Activated T-helper 2 cell treated with anti-CD3 and anti-CD28 coated beads, Interferon-gamma antibody, Interleukin-2, Interleukin-4, amounts not matched to agents 10 μg/mL and 5 μg/mL and 100 μg/mL, durations not matched to agents 14 hours and 24 hours and 36 hours (primary cell): ENCODE measurements at places on chromosomes 11 and 22. TPM values are rescaled to one million over a fixed set of nuclear protein-coding genes. Genes with fewer than 3 reads are reported as not detected.

- no peak for DNase-seq
Measured at GRCh38 chr11:74680703-74681531, 50.3 kb downstream of the CHRDL2 start.

- no peak for DNase-seq
Measured at GRCh38 chr11:130118165-130118564, 41.4 kb upstream of the ST14 start.

DNA sequence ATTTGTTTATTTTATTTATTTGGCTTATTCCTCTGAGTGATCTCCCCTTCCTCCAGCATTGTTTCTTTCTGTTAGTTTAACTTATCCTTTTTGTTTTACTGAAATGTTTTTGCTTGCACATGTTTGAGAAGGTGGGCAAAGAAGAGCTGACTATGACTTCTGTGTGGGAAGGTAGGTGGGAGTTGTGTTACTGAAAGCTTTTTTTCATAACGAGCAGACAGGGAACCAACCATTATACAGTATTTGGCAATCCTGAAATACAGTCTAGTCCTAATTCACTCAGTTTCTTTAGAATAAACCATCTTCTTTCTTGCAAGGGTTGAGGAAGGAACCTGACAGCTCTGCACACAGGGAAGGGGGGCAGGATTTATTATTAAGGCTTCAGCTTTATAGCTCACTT, 37.0 kb upstream of the PAK1 start:
- no peak for DNase-seq

DNA sequence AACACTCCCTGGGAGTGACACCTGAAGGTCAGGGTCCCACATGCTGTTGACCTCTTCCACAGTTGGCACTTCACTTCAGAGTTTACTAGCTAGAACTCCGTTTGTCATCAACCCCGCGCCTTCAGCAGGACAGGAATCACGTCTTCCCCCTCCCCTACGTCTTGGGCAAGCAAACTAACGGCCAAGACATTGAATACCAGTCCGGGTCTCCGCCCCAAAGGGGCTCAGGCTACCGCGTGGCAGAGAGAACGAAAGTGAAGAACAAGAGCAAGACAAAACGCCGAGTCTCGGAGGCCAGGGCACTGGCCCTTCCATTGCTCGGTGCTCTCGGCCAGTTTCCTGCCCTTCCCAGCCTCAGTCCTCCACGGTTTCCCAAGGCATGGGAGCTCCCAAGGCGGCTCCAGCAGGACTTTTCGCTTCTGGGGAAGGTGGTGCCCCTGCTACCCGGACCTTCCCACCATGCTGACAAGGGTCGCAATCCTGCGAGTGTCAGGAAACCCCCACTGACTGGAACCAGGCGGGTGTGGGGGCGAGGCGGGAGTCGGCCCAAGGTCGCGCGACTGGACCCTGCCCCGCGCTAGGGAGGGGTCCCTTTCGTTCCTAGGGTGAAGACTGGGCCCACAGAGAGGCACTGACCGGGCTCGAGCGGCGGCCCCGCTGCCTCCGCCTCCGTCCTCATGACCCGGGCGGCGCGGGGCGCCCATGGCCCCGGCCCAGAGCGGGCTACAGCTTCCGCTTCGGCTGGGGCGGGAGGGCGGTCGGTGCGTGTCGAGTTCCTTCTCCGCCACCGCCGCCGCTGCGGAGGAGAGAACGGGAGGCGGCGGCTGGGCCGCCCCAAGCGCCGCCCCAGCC, at the start of gene GUCD1:
Gene GUCD1 (minus strand): TSS at position 826 of the 852 bp plus-strand sequence. CDS start 147 bp downstream, at position 679.
- DNase-seq, result peak; percentile 37

DNA sequence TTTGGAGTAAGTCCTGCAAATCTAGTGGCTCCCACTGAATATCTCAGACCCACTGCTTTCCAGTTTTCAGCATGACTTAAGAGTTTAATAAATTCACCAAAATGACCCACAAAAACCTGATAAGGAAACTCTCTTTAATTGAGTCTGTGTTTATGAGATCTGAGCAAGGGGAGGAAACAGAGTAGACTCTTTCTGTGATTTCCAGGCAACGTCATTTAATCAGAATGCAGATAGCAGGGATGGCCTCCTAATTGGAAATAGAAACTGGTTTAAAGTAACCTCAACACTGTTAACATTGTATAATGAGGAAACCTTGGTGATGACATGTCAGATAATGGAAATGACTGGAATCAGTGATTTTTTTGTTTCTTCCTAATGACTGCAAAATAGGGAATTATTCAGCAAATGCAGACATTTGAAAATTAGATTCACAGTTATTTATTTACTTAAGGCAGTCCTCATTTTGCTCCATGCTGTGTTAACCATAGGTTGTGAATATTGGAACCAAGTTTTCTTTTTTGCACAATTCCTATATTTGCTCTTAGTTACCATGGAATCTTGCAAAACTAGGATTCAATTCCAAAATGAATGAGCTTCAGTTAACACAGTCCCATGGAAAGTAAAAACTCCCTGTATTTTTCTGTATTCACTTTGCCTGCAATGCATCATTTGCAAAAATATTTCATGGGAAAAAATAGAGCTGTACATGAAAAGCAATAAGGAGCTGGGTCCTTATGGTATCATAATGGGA, 1324.5 kb downstream of the LRRC4C start:
- no peak for DNase-seq

DNA sequence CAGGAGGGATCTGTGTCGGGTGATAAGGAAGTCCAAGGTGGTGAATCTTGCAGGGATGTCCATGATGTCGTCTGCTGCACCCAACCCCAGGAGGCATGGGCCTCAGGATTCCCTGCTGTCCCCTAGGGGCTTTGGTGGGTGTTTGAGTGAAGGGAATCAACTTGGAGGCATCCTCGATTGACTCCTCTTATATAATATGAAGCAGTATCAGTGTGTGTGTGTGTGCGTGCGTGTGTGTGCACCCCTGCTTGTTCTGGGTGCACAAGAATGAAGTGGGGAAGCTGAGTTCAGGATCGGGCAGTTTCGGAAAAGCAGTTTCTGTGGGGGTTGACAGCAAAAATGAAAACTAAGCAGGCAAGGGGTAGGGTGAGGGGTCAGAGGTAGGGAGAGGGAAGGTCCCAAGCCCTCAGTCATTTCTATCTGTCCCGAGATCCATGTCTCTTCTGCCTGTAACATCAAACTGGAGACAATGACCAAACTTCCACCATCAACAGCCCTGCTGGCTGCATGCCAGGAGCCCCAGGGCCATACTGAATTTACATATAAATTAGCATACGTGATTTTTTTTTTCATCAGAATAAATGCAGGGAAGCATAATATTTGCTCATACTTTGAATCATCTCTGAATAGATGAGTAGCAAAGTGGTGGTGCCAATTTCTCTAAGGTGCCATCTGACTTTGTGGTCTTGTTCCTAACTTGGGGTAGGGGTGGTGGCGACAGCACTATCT, 2.0 kb downstream of the NTM start:
- DNase-seq, result no peak

DNA sequence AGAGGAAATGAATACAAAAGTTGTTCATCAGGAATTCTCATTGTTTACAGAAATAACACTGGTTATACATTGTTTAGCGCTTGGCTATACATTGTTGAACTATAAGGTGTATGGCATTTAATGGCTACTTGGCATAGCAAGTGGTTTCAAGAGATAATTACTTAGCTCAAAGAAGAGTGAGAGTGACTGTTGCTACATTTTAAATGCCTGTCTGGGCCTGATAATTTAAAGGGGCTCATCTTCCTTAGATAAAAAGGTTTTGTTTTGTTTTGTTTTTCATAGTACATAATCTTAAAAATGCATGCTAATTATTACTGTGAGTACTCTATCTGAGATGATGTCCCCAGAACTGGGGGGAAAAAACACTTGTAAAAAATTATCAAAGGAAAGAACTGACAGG, 1.5 kb upstream of the SMPD1 start:
- DNase-seq, result no peak

DNA sequence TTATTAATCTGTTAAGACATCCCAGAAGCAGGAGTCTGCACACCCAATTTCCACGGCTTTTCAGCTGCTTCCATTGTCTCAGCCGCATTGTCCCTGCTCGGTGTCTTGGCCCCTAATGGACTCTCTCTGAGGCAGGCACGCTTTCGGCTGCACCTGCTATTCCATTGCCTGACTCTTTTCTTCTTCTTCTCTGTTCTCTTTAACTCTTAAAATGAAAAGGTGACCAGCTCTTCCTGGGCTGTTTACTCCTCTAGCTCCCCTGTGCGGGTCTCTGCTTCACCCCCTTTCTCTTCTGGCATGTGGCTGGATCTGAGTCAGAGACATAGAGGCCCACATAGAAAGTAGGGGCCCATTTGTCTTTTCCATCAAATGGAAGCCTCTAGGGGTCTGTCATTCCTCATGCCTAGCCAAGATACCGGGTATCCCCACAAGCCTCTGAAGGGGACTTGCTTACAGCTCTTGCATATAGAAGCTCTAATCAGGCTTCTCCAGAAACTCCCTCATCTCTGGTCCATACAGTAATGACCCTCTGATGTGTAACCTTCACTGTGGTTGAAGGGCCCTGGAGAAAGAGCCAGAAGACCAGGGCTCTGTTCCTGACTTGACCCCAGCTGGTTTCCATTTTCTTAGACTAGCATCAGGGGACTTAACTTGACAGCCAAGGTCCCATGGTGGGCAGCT, 243.9 kb downstream of the ST3GAL4 start:
- no peak for DNase-seq

DNA sequence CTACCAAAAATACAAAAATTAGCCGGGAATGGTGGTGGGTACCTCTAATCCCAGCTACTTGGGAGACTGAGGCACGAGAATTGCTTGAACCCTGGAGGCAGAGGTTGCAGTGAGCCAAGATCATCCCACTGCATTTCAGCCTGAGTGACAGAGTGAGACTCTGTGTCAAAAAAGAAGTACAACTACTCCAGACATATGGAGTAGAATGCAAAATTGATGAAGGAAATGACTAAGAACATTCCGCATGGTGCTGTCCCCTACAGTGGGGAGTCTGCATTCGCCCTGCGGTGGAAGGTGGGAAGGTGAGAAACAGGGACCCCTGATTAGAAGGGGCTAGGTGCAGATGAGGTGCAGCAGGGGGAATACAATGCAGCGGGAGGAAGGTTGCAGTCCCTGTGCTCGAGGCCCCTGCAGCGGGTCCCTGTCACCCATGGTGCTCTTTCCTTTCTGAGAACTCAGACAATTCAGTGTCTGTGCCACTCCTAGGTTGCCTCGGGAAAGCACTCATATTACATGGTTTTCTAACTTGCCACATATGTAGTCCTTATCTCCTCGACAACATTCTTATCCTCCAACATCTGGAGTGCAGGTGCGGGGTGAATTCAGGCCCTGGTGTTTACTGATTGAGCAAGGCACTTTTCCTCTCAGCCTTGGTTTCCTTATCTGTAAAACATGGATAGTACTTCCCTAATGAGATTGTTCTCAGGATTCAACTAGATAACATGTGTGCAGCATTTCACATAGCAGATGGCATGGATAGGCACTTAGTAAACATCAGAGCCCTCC, 5.2 kb downstream of the POLD4 start:
- DNase-seq, result no peak

DNA sequence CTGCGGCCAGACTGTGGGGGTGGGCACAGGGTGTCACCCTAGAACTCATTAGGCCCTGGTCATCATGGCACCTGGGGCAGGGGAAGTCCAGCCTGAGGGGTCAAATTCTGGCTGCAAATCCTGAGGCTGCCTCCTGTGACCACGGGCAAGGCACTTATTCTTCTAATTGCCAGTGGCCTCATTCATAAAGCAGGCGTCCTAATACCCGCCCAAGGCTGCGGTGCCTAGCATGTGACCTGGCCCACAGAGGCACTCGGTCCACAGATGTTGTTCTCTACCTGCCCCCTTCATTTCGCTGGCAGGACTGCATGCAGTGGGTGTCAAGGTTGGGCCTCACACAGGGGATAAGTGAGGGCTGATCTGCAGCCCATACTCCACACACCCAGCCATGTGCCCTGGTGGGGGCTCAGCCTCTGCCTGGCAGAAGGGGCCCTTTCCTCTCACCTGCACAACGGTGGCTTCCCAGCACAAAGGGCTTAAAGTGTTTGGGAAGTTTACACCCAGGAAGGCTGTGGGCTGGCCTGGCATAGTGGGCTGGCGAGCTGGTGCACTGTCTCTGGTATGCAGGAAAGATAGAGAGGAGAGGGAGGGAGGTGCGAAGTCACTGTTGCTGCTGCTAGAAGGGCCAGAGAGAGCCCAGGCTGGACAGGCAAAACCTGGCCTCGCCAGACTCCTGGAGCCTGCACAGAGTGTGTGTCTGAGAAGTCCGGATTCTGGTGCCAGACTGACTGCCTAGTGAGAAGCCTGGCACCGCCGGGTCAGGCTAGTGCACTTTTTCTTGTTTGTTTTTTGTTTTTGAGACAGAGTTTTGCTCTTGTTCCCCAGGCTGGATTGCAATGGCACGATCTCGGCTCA, 3.2 kb downstream of the MPST start:
- no peak for DNase-seq

GRCh38 chr11:34488855-34489557, 24.6 kb downstream of the ELF5 start:
- DNase-seq, result no peak

GRCh38 chr11:59285716-59286260, 72.9 kb upstream of the OR5AN1 start:
- no peak for DNase-seq

PTPRCAP gene
- 89.8 and 94.4 TPM in 2 replicates for total RNA-seq

TMEM121B gene
- total RNA-seq, result 0.05 and 0.09 TPM in 2 replicates

NXPE2 gene
- not detected in 2 replicates for total RNA-seq

E2F8 gene
- 24.0 TPM in 2 replicates for total RNA-seq
